Activated naive CD4-positive, alpha-beta T cell (primary cell): ENCODE measurements at places on chromosomes 5 and 9.

DNA sequence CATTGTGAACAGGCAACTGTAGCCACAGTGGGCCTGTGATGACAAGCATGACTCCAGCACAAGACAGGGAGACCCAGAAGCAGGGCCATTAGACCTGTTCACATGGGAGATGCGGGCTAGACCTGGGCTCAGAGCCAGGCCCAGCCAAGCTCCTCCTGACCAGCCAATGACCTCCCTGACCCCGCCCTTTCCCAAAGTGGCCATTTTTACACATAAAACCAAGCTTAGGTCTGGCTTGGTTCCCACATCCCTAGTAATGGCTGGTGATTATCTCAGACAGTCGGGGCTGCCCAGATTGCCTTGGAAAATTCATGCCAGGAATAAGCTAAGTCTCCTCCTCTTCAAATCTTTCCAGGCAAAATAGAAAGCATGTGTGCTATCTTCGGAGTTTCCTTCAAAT, 94.1 kb downstream of the FRMD3 start:
- no peak for DNase-seq

DNA sequence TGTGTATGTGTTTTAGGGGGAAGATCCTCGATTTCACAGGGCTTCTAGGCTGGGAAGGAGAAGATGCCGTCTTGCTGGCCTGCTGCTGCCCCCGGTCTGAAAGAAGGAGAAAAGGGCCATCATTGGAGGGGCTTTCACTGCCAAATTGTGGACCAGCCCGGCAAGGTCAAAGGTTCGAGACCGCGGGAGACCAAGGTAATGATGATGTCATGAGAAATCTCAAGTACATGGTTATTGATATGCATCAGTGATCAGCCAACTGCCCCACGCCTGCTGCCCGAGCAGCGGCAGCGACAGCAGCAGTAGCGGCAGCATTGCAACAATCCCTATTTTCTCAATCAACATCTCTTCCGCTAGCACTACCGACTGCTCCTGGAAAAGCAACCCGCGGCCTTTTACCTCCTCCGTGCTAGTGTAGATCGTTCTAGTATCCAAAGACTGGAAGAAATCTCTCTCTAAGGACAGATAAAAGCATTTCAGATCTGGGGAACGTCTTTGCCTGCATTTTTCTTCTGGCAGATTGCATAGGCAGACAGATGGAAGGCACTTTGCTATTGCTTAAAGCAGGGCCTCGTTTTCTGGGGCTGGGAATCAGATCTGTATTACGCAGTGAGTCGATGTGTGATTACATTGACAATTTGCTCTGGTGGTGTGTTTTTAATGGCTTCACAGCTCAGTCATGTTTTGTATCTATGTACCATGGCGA, 215.3 kb downstream of the MEF2C start:
- no peak for DNase-seq

GRCh38 chr5:78547183-78547582, 101.4 kb downstream of the LHFPL2 start:
- DNase-seq = no peak

- DNase-seq = no peak
Measured at GRCh38 chr5:147918899-147919298, 12.6 kb upstream of the C5orf46 start.

DNA sequence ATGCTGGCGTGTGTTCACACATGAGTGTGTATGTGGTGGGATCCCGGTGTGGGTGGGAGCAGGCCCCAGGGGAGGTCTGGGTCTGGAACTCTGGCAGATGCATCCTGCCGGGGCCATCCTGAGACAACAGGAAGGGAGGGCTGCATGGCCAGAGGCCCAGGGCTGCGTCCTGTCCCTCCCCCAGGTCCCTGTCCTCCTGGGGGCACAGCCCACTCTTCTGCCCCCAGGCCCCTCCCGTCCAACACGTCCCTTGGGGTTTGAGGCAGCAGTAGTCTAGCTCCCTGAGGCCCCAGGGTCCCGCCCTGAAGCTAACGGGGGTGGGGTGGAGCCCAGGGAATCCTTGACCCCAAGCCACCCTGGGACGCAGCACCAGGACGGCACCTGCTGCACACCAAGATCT, 16.6 kb downstream of the FLT4 start:
- no peak for DNase-seq

DNA sequence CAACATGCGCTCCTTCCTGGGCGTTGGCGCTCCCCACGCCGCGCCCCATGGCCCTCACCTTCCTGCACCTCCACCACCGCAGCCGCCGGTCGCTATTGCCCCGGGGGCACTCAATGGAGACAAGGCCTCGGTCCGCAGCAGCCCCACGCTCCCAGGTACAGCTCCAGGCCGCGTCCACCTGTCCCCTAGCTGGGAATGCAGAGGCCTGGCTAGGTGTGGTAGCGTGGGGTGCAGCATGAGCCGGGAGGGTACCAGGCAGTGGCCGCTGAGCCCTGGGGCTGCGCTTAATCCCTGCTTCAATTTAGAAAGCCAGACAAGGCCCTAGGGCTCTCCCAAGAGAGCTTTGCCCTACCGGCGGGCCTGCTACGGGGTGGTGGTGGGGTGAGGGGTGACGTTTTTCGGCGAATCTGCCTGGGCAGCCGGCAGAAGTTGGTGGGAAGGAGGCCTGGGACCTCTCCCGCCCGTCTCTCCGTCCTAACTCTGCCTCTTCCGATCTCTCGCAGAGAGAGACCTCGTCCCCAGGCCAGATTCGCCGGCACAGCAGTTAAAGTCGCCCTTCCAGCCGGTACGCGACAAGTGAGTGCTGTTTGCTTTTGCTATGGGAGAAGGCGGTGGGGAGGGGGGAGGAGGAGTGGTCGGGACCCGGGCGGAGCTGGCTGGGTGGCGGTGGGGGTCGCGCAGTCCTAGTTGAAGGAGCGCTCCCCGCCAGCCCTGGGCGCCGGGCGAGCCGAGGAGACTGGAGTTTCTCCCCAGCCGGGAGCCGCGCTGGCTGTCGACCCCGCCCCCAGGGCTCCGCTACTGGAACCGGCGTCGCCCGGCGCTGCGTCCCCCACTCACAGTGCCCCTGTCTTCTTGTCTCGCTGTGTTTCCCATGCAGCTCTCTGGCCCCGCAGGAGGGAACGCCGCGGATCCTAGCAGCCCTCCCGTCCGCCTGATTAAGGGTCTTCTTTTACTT, 4.8 kb downstream of the IRX1 start:
- DNase-seq = no peak

DNA sequence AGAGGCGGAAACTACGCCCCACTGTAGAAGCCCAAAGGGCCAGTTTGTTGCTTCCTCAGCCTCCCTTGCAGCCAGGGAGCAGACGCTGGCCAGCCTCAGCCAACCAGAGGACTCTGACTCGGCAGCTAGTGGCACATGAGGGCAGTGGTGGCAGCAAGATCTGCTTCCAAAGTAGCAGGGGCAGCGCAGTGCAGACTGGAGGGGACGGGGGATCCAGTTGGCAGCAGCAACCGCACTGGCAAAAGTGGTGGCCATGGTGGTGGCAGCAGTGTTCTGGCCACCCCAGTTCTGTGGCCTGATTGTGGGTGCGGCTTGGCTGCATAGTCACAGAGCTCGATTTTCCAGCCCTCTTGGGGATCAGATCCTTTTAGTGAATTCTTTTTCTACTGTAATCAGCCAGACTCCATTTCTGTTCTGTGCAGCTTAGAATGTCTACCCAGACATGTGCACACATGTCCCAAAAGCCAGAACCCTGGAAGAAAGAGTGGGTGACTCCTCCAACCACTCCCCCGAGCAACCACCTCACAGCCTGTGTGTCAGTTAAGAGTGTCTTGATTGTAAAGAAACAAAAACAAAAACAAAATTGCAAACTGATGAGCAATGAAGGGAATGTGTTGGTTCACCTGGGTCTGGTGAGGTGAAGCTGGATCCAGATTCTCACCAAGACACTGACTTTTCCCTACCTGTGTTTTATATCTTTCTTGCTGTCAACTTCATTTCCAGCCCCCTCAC, 11.0 kb upstream of the ZBTB43 start:
- no peak for DNase-seq

GRCh38 chr5:140205952-140206351, 31.0 kb downstream of the CYSTM1 start:
- no peak for DNase-seq

GRCh38 chr5:90504743-90505142, 24.6 kb downstream of the LYSMD3 start:
- no peak for DNase-seq

GRCh38 chr9:134492281-134492691, 149.3 kb upstream of the COL5A1 start:
- no peak for DNase-seq

DNA sequence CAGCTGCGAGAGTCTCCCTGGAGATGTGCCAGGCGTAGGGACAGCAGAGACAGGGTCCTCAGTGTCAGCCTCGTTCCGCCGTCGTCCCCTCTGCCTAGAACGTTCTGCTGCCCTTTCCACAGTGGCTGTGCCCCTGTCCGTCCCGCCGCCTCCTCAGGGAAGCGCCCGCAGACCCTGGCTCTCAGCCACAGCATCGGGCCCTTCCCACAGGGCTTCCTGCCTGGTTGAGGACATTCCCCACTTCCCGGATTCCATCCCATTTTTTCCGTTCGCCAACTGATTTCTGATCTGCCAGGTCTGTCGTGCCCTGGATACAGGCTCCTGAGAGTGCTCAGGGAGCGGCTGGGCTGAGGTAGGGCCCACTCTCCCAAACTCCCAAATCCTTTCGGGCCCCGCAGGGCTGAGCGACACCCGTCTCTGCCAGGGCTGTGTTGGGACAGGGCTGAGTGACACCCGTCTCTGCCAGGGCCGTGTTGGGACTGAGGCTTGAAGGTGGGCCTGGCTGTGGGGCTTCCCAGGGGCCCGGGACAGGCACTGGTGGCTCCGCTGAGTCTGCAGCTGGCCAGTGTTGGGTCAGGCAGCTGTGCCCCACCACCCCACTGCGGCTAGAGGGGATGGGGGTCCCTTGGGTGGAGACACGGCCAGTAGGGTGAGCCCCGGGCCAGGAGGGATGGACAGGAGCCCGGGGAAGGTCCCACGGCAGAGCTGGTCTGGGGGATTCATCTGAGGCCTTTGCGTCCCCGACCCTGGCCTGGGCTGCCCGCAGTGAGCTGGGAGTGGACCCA, 15.9 kb downstream of the DNLZ start:
- DNase-seq = no peak

DNA sequence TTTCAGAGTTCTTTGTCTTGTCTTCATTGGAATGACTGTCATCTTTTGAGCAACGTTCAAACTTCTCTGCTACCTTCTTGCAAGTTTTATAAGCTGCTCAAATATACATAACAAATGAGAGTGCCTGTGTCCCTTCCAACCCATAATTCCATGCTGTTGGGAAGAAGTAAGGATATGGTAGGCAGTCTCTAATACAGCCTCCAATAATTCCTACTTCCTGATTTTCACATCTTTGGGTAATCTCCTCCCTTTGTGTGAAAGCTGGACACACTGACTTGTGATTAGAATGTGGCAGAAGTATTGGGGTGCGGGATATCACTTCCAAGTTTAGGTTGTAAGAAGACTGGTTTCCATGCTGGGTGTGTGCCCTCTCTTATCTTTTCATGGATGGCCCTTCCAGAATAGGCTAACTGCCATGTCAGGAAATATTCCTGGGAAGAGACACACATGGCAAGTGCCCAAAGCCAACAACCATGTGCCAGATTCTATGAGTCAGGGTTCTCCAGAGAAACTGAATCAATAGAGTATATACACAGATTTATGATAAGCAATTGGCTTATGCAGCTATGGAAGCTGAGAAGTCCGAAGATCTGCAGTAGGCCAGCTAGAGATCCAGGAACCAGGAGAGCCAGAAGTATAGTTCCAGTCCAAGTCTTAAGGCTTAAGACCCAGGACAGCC, 531.3 kb downstream of the NTRK2 start:
- no peak for DNase-seq

DNA sequence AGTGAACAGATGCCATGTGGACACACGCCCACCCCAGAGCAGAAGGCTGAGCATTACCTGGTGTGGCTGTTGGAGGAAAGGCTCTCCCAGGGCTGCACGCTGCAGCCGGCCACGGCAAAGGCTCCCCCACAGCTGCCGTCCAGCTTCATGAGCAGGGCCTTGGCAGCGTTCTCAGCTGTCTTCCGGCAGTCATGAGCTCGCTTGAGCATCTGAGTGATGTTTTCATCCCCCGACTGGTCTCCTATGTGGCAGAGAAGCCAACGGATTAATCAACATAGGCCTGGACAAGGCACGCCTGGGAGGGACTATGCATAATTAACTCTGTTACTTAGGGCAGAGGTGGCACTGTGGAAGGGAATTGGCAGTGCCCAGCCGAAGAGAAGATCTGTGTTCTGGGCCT, 87.3 kb downstream of the DCP2 start:
- DNase-seq = no peak

DNA sequence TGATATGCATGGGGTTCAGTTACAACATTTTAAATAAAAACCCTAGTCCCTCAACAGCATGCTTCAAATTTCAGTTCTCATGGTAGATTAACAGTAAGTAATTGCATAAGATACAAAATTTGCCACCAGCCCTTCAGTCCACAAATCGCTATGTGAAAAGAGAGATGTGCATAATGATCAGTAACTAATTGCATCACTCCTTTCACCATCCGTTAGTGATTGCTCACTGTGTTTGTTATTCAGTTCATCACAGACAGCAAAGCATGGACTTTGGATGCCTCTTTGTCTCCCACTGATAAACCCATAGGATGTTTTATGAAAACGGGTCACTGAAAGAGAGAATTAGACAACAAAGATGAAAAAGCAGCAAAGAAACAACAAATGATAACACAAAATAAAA, 103.2 kb downstream of the MCTP1 start:
- no peak for DNase-seq

- DNase-seq = no peak
Measured at GRCh38 chr5:31620026-31620425, 18.9 kb upstream of the PDZD2 start.

DNA sequence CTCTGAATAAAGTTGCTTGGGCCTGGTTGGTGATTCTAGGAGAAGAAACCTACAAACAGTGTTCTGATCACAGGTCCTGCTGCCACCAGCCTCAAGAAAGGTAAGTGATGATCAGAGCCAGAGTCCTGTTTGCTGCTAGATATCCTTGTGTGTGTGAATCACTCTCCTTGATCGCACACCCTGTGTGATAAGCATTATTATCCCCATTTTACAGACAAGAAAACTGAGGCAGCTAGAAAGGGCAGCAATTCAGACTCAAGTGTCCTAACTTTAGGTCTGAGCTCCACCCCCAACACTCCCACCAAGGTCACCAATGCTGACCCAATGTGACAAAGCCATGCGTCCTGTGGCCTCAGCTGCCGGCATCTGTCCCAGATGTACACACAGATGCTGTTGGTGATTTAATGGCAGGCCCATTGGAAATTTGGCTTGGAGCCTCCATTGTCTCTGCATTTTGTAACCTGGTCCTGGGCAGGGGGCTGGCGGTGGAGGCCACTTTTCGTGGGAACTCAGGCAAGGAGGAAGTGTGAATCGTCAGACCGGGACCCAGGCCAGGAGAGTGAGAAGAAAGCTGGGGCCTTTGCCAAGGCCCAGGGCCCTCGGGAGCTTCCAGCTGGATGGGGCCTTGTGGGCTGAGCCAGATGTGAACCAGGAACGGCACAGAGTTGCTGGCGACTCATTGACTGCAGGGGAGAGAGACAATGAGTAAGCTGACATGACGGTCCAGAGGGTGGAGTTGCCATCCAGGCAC, 29.8 kb upstream of the GGTA1 start:
- no peak for DNase-seq

DNA sequence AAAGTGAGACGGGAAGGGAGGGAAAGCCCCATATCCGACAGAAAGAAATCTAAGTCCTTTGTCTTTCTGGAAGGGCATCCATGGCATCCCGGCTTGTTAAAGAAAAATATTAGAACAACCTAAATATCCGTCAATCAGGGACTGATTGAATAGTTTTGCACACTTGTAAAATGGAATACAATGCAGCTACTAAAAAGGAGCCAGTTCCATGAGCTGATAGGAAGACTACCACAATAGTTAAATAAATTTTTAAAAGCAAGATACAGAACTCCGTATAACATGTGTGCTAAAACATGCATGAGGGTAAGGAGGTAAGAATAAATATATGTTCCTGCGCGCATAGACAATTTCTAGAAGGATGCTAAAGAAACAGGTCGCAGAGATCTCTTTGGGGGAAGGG, 12.8 kb upstream of the GNPDA1 start:
- no peak for DNase-seq
